CD4-positive, alpha-beta T cell treated with Interleukin-17A for 1 hour (primary cell): ENCODE measurements at places on chromosomes 4 and X.

DNA sequence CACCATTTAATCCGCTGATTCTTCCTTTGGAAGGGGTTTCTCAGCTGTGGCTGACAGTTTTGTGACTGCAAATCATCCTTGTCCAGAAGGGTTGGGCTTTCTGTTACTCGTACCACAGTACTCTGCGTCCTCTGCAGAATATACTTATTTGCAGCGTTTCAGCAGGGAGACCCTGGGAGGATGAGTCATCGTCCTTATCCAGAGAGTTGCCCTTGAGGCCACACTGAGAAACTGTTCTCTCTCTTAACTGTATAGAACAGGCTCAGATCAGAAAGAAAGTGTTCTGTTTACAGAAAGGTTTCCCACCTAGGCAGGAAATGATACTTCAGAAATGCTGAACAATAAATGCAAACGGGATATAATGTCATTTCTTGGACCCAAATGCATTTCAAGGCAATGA, 47.8 kb upstream of the DDX53 start:
- no peak for DNase-seq

DNA sequence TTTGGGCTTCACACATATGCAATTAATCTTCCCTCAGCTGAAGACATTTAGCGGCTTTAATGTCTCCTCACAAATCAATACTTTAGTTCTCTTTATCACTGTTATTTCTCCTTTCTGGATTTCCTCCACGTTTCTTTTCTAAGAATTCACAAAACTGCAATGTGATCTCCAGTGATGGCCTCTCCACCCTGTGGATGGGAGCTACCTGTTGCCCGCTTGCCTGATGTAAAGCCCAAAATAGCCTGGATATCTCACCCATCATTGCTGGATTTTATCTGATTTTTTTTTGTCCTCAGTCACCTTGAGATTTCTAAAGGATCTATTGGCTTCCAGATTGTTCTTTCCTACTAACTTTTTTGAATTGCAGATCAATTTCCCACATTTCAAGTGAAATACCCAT, 129.3 kb upstream of the FAM241A start:
- DNase-seq = no peak

- DNase-seq = no peak
Observed at GRCh38 chr4:76806757-76807156, 91.2 kb downstream of the SOWAHB start.

- no peak for DNase-seq
Observed at GRCh38 chr4:143768007-143768591, 67.6 kb upstream of the FREM3 start.

DNA sequence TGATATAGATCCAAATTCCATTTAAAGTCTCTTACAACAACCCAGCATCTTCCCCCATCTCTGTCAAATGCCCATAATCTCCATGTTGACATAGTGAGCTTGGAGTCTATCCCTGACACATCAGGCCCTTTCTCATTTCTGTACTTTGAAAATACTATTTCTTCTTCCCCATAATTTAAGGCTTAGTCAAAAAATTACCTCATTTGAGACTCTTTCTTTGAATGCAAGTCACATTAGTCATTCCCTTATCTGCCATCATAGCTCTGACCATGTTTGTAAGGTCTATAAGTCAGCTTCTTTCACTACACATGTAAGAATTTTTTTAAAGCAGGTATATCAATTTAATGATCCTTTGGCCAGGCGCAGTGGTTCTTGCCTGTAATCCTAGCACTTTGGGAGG, 99.9 kb downstream of the DDX60 start:
- no peak for DNase-seq

DNA sequence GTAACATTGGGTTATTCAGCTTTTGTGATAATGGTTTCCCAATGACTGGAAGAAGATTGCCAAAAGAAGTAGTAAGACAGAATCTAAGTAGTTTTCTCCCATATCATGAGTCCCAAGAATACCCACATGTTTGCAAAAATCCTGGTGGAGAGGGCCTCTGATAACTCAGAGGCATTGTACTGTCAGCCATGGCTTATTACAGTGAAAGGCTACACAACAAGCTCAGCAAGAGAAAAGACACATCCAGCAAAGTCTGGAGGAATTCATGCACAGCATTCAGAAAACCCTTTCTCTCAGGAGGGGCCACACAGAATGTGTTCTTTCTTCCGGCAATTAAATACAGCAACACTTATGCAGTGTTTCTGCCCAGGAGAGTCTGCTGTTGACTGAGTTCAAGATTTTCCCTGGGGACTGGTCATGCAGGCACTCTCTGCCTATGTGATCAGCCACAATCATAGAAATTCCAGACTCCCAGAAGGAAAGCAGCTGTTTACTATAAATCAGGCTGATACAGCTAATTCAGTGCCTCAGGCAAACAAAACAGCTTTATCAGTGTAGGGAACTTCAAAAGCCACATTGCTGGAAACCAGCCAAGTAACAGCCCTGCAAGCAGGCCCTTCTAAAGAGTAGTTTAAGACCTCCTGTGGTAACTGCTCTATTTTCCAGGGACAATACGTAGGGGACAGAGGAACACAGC, 937.1 kb downstream of the CCSER1 start:
- no peak for DNase-seq

GRCh38 chr4:1277667-1278665, 11.7 kb upstream of the MAEA start:
- no peak for DNase-seq

DNA sequence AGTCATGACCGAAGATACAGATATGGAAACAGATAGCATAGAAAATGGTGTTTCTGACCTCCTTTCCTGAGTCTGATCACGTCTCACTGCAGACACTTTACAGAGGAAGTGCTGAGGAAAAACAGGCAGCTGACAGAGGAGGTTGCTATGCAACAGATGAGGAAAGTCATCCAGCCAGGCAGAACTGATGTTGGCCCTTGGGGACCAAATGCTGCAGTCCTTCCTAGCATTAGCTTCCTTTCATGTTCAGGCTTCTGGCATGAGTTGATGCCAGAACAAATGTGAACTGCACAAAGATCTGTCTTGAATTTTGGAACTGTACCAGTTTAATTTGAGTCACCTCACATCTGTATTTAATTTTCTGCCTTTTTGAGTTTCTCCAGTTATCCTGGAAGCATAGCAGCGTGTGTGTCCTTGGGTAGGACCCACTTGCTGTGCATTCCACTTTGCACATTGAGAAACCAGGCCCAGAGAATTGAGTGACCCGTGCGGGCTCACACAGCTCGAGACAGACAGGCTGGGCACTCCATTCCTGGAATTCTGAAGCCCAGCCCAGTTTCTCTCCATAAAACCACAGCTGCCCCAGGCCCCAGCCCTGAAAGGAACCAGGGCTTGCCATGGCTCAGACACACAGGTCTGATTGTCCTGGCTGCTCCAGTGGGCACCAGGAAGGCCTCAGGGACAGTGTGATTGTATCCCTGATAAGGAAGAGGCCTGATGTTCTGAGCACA, 1.4 kb upstream of the MAGED1 start:
- no peak for DNase-seq

DNA sequence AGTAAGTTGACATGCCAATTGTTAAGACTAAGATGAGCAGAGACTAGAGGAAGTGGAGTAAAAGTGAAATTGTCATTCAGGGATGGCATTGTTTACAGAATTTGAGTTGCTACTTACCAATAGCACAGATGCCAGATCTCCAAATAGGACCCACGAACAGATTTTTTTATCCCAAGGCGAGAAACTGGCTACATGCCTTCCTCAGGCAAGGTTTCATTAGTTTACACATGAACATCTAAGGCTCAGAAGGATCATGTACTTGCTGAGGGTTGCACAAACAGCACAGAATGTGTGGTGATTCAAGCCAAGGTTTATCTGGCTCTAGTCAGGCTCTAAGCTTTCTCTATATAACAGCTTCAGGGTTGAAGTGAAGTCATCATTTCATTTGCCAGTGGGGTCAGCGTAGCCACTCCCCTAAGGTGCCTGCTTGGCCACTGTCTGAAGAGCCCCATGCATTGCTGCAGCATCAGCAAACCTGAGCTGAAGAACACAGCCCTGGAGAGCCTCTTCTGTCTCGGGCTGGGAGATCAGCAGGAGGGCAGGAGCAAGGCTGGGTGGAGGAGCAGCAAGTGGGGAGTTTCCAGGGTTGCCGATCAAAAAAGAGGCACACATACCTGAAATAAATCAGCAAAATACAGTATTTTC, 193.0 kb upstream of the LCORL start:
- DNase-seq = no peak

DNA sequence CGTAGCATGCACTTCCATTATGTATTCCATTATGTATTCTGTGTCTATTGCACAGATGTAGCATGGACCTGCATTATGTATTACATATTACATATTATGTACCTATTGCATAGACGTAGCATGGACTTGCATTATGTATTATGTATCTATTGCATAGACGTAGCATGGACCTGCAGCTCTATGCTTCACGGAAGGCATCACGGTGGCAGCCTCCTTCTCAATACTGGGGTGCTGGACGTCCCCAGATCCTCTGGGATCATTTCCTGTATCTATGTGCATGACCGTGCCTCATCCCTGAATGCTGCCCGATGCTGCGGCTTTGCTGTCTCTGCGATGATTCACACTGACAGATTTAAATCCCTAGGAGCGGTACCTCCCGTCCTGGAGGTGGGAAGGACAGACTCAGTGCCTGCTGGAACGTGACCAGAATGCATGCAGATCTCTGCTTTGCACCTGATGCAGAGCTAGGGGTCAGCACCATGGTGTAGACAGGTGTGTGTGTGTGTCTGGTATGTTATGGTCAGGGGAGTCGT, 317.5 kb downstream of the DHRSX start:
- DNase-seq = no peak

DNA sequence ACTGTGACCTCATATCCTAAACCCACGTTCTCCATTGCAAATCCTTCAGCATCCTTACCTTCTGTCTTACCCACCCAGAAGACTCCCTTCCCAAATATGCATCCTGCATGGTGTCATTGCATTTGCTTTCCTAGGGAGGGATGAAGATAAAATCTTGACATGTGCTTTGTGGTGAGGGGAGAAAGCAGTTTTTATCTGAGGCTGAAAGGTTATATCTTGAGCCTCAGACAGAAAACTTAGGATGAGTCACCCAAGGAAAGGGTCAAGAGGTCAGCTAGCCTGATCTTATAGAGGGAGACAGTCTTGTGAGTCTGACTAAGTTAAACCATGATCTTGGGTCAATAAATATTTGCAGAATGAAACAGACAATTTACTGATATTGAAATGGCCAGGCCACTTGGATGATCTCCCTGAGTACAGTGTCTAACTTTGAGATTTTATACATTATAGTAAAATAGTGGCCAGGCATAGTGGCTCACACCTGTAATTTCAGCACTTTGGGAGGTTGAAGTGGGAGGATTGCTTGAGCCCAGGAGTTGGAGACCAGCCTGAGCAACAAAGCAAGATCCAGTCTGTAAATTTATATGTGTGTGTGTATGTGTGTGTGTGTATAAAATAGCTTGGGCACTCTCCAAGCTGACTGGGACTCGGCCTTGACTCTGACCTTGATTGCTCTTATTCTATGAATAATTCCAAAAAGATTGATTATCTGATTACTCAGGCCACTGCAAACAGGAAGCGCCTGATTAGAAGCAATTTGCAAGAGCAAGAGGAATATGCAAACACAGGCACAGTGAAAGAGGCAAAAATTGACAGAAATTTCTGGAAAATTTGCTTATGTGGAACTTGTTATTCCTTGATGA, 15.4 kb upstream of the FAM9C start:
- no peak for DNase-seq

- DNase-seq = peak; percentile 69
Observed at GRCh38 chr4:76212851-76213414, 691 bp downstream of the SCARB2 start.

DNA sequence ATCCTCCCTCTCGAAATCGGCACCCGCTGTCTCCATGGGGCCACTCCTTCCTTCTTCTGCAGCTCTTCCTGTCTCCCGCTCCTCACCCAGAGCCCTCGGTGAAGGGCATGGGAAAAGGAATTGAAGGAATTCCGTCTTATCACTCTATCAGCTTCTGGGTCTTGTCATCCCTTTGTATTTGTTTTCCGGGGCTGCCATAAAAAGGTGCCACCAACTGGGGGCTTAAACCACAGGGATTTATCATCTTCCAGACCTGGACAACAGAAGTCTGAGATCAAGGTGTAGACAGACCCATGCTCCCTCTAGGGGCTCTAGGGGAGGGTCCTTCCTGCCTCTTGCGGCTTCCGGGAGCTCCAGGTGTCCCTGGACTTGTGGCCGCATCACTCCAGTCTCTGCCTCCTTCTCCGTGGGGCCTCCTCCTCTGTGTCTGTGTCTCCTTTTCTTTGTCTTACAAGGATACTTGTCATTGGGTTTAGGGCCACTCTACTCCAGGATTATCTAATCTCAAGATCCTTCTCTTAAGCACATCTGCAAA, 24.0 kb downstream of the CD99 start:
- DNase-seq = no peak

GRCh38 chr4:120902925-120903324, 19.6 kb downstream of the PRDM5 start:
- no peak for DNase-seq

GRCh38 chr4:39544580-39545315, 17.5 kb upstream of the UGDH start:
- no peak for DNase-seq

GRCh38 chrX:151825925-151826485, 86.7 kb upstream of the MAGEA4 start:
- no peak for DNase-seq

GRCh38 chrX:155767051-155767875, 113.9 kb upstream of the VAMP7 start:
- peak; percentile 59 for DNase-seq

- no peak for DNase-seq
Observed at GRCh38 chr4:80086296-80086695, 13.3 kb upstream of the ANTXR2 start.

GRCh38 chr4:177010418-177010817, 217.7 kb upstream of the VEGFC start:
- DNase-seq = no peak
